Fibroblast of the aortic adventitia (primary cell): ENCODE measurements at places on chromosomes 16 and 17. TPM values are rescaled to one million over a fixed set of nuclear protein-coding genes. Genes with fewer than 3 reads are reported as not detected.

The ABCA9 gene
- 122 and 235 TPM in 2 replicates for total RNA-seq

The WDR81 gene
- total RNA-seq: 27.7 and 39.6 TPM in 2 replicates

The P2RX5 gene
- total RNA-seq: 0.27 and 1.2 TPM in 2 replicates

The TNFRSF13B gene
- not detected in 2 replicates for total RNA-seq

The TMEM256 gene
- 21.7 and 43.7 TPM in 2 replicates for total RNA-seq

The RTN4RL1 gene
- 0.27 and 0.90 TPM in 2 replicates for total RNA-seq

The TBX21 gene
- not detected in 2 replicates for total RNA-seq

The ANKRD40CL gene
- not detected in 2 replicates for total RNA-seq

DNA sequence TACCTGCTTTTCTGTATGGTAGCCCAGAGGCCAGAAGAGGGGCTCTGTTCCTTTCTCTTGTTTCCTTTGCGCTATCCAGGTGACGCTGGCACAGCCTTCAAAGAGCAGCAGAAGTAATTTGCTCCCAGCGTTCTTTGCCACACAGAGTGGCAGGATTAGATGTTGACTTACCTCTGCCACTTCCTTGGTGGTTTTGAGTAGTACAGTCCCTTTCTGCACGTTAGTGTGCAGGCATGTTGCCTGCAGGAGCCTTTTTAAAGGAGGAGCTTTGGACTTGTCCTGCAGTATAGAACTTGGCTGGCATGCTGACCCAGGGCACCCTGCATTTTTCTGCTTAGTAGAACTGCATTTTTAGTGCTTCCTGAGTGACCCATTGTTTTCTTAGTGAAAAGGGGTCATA, at the start of gene ABCC11:
TSS of gene ABCC11 (minus strand) at position 229 of the 400 bp plus-strand sequence. CDS start 15,618 bp downstream, outside the sequence.
- no peak for DNase-seq

DNA sequence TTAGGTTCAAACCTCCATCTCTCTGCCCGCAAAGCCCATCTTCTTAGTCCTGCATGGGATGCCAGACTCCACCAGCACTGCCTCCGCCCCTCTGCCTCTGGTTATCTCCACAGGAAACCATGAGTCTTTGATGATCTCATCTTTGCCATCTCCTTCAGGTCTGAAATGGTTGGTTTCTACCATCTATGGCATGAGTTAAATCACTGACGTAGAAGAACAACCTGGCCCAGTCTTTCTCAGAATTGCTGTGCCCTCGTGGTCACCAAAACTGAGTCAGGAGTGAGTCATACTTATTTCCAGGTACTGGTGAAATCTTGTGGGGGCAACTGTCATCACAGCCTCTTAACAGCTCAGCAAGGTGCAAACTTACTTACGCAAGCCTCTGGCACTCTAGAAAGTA, 468.7 kb upstream of the C16orf82 start:
- DNase-seq: no peak

GRCh38 chr16:11066261-11066870, 122.0 kb downstream of the CLEC16A start:
- DNase-seq: no peak

- DNase-seq: no peak
These were observed at the start of gene RPH3AL for GRCh38 chr17:352421-353212. RPH3AL (minus strand) TSS chr17:352807; CDS start chr17:327543, 25,264 bp downstream.

DNA sequence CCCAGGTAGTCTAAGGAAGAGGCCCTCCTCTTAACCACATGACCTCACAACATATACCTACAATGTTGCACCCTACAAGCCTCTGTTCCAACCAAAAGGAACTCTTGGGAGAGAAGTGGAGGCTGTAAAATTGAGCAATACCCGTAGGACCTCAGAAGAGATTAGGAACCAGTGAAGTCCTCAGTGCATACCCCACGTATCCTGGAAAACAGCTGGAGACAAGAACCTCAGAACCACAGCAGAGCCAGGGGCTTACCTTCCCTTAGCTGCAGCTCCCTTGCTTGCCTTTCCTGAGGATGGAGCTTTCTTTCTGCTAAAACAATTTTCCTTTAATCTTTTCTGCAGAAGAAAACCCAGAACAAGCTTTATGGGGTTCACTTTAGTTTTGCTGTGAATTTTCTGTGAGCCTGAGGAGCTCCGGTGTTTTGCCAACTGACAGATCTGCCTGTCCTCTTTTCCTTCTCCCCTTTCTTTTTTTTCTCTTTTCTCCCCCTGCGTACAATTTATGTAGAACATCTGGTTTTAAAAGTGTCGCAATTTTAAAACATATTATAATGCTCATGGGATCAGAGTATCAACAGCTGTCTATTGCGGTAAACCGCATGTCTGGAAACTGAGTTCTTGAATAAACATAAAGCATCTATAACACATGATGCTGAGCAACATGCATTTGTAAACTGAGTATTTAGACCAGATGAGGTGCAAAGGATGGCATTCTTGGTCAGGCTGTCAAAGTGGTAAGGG, 226.4 kb upstream of the MAF start:
- DNase-seq: no peak

GRCh38 chr16:86946981-86947380, 368.6 kb downstream of the FOXL1 start:
- DNase-seq: no peak

GRCh38 chr17:45231481-45232116, 9.9 kb downstream of the FMNL1 start:
- no peak for DNase-seq

DNA sequence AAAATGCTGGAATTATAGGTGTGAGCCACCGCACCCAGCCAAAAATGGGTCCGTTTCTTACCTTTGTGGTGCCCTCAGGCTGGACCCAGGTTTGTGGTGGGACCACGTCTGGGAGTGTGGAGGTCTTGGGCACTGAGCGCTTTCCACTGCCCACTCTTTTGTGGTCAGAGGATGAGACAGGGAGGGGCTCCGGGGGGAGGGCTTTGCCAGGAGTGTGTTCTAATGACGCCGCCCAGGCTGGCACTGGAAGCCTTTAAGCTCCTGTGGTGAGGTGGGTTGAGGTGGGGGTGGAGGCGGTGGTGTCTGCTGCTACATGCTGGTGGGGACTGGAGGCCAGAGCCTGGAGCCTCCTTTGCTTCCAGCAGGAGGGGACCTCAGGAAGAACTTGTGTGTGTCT, 12.8 kb upstream of the ADCY7 start:
- DNase-seq: no peak

DNA sequence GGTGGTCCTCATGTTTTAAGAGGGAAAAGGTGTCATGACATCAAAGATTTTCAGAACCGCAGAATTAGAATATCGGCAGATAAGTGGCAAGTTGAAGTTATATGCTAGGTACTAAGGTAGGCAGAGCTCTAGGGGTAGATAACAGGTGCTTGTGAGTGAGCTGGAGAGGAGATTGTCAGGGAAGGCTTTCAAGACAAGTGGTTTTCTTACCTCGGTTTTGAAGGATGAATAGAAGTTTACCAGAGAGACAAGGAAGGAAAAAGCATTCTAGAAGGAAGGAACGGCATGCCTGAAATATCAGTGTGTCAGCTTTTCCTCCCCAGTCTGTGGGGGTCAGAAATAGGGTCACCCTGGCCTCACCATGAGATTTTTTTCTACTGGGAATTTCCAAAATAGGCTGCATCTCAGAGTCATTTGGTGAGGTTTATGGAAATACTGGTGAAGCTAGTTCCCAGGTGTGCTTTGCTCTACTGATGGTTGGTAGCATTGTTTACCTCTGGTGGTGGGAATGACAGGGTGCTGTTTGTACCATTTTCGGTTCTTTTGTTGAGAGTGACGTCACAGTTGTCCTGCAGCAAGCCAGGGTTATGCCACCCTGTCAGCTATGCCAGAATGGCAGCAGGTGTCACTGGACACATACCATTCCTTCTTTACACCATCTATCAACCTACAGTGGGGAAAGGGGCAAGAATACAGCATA, 112.5 kb downstream of the MSI2 start:
- no peak for DNase-seq

- peak; percentile 66 for DNase-seq
These were observed 45.3 kb downstream of the DDX19A start for GRCh38 chr16:70391881-70392481.

DNA sequence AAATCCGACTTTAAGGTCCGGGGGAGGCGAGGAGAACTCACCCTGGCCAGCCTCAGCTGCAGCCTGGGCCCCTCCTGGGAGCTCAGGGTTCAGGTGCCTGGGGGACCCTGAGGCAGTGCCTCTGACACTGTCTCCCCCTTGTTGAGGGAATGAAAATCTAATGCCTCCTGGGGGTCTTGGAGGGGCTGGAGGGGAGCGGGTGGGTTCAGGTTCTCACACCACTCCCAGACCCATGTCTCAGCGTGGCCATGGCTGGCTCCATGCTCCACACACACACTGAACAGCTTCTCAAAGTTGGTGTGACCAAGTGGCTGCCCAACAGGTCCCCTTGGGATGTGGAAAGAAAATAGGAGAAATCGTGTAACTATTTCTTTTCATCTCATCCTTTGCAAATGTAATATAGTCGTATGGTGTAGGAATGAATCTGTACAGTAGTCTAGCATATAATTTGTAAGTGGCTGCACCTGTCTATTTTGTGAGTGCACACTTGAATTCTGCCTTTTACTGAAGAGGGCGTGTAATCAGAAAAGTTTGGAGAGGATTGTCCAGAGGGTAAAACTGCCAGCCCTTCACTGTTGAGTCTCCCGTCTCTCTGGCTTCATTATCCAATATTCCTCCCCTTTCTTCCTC, 788 bp upstream of the PRCD start:
- no peak for DNase-seq

DNA sequence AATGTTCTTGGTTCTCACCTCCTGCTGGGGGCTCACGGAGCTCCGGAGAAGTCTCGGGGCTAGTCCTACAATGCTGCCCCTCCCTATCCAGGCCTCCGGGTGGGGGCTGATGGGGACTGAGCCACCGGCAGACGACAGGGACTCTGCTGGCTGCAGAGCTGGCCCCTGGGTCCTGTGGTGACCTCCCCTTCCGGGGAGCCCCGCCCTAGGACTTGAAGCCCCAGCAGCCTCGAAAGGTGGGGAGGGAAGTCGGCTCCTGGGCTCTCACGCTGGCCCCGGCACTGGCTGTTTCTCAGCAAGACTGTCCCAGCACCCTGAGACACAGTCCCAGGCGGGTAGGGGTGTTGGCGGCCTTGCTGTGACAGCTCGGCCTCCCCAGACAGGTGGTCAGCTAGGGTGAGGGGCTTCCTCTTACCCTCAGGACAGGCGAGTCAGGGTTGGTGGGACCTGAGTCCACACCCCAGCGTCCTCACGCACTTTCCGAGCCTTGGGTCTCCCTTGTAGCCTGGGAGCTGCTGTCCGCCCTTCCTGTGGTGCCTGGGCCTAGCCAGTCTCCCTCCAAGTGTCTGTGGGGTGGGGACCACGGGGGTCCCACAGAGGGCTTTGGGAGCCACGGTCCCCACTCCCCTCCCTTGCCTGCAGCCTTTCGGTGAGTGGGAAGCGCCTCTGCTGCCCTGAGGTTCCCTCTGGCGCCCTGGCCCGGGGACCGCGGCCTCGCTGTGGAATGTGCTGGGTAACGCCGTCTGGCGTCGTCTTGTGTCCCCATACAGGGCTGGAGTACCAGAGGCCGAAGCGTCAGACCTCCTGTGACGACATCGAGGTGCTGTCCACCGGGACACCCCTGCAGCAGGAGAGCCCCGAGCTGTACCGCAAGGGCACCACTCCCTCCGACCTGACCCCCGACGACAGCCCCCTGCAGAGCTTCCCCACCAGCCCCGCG, 76.6 kb downstream of the KLHDC4 start:
- no peak for DNase-seq

GRCh38 chr16:83717308-83717707, 90.5 kb upstream of the HSBP1 start:
- no peak for DNase-seq

DNA sequence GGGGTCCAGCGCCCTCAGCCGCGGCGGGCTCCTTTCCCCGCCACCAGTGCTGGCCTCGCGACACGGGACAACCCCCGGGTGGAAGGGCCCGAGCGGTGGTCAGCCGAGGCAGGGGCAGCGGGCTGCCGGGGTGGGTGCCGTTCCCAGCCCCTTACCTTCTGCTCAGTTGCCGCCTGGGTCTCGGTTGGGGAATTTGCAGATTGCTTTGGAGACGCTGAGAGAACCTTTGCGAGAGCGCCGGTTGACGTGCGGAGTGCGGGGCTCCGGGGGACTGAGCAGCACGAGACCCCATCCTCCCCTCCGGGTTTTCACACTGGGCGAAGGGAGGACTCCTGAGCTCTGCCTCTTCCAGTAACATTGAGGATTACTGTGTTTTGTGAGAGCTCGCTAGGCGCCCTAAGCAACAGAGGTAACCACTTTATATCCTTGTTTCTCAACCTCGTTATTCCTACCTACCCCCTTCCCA, 381 bp downstream of the CTNS start:
- no peak for DNase-seq

DNA sequence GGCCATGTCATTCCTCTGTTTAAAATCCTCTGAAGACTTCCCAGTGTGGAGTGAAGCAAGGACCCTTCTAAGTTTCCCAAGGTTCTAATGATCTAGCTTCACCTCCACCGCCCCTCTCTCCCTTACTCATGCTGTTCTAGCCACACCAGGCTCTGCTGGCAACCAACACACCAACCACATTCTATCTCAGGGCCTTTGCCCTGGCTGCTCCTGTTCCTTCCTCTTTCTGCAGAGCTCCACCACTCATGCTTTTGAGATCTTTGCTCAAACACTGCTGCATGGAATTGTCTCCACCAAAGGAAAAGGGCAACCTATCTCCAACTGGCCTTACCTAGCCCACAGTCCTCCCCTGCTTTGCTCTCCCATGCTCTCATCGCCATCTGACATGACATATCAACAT, 128.7 kb downstream of the XYLT1 start:
- DNase-seq: no peak
